LNCaP clone FGC (cell line): ENCODE measurements at places on chromosomes 1 and 21.

- DNase-seq, result no peak
Observed at GRCh38 chr1:239233626-239234025, 152.7 kb upstream of the CHRM3 start.

- DNase-seq, result no peak
Observed at GRCh38 chr1:89451011-89451410, 73.6 kb upstream of the LRRC8B start.

DNA sequence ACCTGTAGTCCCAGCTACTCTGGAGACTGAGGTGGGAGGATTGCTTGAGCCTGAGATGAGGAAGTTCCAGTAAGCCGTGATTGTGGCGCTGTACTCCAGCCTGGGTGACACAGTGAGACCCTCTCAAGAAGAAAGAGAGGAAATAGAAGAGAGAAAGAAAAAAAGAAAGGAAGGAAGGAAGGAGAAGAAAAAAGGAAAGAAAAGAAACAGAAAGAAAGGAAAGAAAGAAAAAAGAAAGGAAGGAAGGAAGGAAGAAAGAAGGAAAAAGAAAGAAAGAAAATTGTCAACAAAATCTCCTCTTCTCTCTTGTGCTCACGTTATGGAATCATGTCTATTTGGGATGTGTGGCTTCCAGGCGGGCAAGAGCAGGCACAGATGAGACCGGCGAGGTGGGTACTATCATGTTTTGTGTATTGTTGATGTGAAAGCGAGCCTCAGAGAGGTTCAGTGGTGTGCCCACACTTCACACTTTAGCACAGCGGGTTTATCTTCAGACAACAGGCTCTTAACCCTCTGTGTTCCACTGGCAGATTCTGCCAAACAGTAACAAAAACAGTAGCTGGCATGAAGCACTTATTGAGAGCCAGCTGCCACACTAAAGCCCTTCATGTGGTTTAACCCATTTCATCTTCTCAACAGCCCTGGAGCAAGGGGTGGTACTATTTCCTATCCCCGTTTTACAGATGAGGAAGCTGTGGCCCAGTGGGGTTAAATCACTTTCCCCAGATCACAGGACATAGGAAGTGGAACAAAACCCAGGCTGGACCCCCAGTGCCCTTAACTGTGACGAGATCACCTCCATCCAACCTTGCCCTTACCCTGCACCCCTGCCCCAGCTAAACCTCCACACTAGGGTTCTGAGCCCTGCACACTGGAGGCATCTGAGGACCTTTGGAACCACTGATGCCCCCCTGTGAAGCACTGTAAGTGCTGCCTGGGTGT is 94.7 kb upstream of the TARDBP start:
- no peak for DNase-seq

GRCh38 chr1:100075773-100076172 is 57.0 kb downstream of the SASS6 start:
- DNase-seq, result no peak

DNA sequence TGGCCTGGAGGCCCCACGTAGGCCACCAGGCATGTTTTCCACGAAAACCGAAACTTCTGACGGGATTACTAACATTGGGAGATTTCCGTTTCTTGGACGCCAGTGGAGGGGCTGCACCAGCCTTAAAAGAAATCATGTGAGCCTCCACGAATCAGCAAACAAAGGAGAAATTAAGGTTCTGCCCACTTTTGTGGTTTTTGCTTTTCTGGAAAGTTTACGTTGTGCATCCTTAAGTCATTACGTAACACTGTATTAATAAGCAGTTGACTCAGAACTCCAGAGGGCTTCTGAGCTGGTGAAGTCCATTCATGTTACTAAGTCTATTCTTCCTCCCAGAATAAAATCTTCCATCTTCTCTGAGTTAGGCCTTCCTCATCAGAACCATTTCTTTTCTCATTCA is 168.5 kb downstream of the PSMG1 start:
- DNase-seq, result no peak

GRCh38 chr21:29295066-29295650 is 3.6 kb upstream of the BACH1 start:
- no peak for DNase-seq
